ENCODE measurements at places on chromosomes 7 and 10.

GRCh38 chr10:53918755-53919154 lies 882.3 kb downstream of the PCDH15 start:
- no peak for DNase-seq

- DNase-seq = no peak
These were observed 131.4 kb downstream of the PLXDC2 start for GRCh38 chr10:19947656-19948055.

- DNase-seq = no peak
These were observed 37.6 kb upstream of the BNIP3 start for GRCh38 chr10:132019366-132019765.

DNA sequence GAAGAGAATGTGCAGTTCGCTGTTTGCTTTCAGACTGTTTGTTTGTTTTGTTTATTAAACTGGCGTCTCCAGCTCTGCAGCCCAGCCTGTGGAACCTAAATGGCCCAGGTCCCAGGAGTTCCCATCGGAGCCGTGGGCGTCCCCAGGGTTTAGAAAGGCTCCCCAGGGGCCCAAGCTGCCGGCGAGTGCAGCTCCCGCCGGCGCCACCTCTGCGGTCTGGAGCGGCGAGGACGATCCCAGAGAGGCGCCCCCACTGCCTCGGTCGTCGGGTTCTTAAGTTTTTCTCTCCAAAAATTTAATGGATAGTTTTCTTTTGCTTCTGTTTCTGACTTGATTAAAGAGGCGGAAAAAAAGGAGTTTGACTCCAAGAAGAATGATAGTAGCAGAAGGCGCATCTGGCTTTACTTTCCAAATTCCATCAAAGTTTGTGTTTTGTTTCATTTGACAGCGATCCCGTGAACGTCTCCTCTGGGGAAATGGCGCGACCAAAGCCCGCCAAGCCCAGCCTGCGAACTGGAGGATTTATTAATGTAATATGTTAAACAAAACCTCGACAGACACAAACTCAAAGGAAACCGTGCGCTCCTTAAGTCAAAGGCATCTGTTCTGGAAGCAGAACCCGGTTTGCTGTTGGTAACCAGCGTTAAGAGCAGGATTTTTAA lies 718 bp upstream of the FZD1 start:
- no peak for DNase-seq

GRCh38 chr7:112143582-112143981 lies 62.6 kb downstream of the DOCK4 start:
- no peak for DNase-seq

GRCh38 chr7:45435846-45436245 lies 138.3 kb upstream of the ADCY1 start:
- DNase-seq = no peak

- no peak for DNase-seq
These were observed 17.0 kb downstream of the CNPY1 start for GRCh38 chr7:155529346-155529745.

GRCh38 chr10:96842896-96843723 lies 11.0 kb downstream of the LCOR start:
- no peak for DNase-seq

DNA sequence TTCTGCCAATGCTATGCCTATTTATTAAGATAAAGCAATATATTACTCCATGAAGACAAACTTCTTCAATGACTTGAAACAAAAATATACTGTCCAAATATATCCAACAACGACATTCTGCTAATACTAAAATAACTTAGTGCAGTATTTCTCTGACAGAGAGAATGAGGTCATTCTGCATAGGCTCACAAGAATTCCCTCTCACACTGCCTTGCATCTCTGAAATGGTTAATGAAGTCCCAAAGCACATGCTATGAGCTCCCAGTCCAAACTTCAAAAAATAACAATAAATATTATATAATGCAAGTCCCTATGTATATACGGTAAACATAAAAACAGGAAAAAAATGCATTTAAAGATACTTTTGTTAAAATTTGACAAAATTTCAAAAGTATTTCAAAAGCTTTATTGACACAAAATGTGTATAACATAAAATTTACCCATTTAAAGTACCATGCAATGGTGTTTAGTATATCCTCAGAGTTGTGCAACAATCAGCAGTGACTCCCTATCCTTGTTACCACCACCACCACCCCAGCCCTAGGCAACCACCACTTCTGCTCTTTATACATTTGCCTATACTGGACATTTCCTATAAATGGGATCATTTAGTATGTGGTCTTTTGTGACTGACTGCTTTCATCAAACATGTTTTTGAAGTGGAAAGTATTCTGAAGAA lies 27.6 kb downstream of the CHCHD3 start:
- DNase-seq = no peak

DNA sequence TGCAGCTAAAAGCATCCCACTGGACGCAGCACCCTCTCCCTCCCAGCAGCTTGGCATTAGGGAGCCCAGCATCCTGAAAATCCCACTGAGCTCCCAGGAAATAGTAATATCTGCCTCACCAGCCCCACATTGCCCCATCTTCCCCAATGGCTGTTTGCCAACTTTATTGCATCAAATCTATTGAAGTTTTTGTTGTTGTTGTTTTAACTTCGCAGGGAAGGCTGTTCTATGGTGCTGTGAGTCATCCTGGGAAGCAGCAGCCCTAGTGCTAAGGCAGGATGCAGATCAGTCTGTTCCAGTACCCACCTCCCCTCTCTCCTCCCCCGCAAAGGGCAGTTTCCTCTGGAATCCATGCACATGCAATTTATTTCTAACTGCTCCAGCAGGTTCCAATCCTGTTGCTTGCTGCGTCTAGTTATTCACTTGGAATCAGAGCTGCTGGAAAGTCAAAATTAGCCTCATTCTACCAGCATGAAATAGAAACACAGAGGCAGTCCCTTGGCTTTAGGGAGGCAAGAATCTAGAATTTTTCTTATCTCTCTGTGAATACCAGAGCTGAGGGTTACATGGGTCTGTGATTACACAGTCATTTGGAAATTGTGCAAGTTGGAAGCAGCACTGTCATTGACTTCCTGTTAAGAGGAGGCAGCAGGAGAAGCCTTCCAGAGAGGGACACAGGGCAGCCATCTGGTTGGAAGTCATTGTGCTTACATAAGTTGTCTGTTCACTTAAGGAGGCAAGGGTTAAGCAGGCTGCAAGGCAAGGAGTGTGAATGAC lies 115.9 kb upstream of the CACUL1 start:
- no peak for DNase-seq

DNA sequence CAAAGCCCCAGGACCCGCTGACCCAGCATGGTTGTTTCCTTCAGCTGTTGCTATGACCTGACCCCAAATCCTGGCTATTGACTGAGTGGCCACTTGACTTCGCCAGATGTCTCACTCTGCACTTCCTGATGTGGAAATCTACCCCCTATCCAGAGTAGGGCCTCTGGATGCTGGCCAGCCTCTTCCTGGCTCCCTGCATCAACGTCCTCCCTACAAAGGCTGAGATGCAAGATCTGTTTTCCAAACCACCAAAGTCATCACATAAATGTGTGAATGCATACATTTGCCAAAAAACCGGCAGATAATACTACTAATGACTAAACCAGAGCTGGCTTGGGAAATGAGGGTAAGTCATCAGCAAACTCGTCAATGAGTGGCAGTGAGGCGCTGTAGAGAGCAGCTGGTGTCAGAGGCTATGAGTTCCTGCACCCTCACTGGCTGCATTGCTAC lies 70.4 kb downstream of the PYROXD2 start:
- DNase-seq = no peak
